ENCODE measurements at places on chromosomes 3 and 15.

DNA sequence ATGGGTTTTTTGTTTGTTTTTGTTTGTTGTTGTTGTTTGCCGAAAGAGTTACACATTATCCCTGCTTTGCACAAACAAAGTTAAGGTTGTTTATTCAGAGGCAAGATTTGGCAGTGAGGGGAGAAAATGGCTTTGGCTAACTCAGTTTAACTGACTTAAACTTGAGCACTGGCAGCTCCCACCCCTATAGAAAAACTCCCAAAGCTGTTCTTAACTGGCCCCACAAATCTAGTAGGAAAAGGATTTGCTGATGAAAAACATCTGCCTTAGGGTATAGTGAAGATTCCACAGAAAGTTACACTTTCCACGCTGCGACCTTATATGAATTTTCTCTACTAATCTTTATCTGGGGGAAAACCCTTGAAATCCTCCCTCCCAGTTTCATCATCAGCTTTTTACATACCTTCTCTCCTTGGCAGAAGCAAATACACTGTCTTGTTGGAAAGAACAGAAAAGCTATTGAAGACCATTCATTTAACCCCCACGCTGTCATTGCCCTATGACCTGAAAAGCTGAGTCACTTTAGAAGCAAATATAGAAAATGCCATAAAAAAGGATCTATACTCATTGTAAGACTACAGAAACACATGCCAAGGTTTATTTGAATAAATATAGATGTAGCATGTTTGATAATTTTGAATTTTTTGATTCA, 551.7 kb downstream of the NR2F2 start:
- no peak for DNase-seq

- DNase-seq, result no peak
Observed at GRCh38 chr15:43519196-43519595, 1.8 kb downstream of the MAP1A start.

DNA sequence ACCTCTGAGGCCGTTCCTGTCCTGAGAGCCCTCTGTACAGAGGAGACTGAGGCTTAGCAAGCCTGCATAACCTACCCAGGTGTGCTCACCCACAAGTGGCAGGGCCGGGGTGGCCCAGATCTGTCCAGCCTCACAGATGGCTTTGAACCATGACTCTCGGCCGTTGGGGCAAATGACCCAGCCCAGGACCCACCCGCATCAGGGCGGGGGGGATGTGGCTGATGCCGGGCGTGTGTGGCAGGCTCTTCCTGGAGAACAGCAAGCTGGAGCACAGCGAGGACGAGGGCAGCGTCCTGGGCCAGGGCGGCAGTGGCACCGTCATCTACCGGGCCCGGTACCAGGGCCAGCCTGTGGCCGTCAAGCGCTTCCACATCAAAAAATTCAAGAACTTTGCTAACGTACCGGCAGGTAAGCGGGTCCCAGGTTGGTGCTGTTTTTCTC, 133.5 kb downstream of the LRRK1 start:
- no peak for DNase-seq

GRCh38 chr3:134381831-134382442, 7.7 kb upstream of the AMOTL2 start:
- no peak for DNase-seq

- DNase-seq, result no peak
Observed at GRCh38 chr3:65526656-65527055, 512.1 kb downstream of the MAGI1 start.

DNA sequence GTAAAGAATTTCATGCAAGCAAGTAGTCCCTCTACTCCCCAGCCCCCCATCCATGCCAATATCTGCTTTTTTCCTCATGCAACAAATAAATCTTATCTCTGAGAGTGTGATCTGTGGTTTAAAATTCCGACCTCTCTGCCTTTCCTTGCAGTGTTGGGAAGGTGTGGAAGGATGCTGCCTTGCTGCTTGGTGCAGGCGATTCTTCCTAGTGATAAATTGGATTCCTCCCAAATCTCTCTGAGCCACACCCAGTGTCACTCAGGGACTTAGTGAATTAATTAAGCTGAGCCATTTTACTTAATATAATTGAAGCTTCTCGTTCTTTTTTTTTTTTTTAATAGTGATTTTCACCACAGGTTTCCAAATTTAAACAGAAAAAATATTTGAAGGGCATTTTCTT, 3.4 kb downstream of the GAP43 start:
- no peak for DNase-seq

- peak; percentile 92 for DNase-seq
Observed at GRCh38 chr3:52231502-52232278, 6.2 kb upstream of the TLR9 start.

GRCh38 chr3:120419797-120420196, 31.0 kb downstream of the FSTL1 start:
- DNase-seq, result no peak

GRCh38 chr3:183427196-183427875, 1.1 kb downstream of the MCF2L2 start:
- no peak for DNase-seq

GRCh38 chr3:69806735-69807438, 67.6 kb downstream of the MITF start:
- no peak for DNase-seq

GRCh38 chr3:60220768-60221167, 1030.5 kb downstream of the FHIT start:
- no peak for DNase-seq

- no peak for DNase-seq
Observed at GRCh38 chr15:83378921-83379578, 68.1 kb upstream of the SH3GL3 start.

DNA sequence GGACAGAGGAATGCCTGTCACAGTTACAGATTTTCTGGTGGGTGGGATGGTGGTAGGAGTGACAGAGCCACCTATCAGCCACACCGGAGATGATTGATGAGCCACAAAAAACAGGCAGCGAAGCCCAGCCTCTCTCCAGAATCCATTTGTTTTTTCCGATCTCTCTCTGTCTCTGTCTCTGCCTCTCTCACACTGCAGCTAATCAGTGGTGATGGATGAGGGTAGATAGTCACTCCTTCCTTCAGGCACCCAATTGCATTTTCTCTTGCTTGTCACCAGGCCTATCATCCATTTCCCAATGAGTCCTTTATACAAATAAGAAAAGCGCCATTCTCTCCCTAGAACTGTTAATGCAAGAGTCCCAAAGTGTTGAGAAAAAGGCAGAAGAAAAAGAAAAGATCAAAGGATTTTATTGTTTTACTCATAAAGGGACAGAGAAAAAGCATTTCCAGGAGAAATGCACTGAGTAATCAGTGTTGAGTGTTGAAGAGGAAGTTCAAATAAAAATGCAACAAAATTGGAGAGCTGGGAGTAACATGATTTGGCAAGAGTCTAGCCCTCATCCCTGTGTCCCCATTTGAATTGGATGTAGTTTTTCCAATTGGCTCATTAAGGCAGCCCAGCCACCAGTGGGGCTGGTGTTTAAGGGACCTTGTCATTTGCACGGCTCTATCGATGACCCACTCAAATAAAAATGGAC, 1089.3 kb downstream of the TUSC7 start:
- no peak for DNase-seq

DNA sequence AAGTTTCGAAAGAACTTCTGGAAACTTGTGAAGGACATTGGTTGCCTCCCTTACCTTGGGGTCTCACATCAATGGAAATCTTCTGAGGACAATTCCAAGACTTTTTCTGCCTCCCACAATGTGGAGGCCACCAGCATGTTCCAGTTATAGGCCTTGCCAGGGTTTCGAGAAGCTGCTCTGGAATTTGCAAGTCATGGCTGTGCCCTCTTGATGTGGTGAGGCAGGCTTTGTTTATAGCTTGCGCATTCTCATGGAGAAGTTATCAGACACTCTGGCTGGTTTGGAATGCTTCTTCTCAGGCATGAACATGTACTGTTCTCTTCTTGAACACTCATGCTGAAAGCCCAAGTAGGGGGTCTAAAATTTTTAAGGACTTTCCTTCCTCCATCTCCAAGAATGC, 4.1 kb downstream of the CXCR6 start:
- no peak for DNase-seq

- no peak for DNase-seq
Observed at GRCh38 chr15:26736502-26737248, 36.2 kb downstream of the GABRB3 start.

- no peak for DNase-seq
Observed at GRCh38 chr3:117547956-117548550, 838.5 kb downstream of the TUSC7 start.

- no peak for DNase-seq
Observed at GRCh38 chr3:122587572-122587971, 10.1 kb downstream of the PARP15 start.

GRCh38 chr3:38826001-38826400, 10.0 kb upstream of the SCN10A start:
- no peak for DNase-seq

DNA sequence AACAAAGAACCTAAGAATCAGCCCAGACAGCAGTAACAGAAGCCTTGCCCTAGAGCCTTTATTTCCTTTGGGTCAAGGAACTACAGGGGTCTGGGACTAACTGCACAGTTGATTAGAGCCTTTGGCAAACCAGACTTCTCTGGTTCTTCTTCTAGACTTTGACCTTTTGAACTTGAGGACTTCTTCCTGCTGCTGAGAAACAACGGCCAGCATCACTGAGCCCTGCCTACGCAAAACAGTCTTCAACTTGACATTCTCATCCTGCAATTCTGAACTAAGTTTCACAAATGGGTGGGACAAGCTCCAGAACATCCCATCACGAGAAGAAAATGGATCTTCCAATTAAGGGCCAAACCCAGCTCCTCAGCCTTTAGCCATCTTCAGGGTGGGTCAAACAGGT, 31.4 kb downstream of the CMTM6 start:
- DNase-seq, result no peak

DNA sequence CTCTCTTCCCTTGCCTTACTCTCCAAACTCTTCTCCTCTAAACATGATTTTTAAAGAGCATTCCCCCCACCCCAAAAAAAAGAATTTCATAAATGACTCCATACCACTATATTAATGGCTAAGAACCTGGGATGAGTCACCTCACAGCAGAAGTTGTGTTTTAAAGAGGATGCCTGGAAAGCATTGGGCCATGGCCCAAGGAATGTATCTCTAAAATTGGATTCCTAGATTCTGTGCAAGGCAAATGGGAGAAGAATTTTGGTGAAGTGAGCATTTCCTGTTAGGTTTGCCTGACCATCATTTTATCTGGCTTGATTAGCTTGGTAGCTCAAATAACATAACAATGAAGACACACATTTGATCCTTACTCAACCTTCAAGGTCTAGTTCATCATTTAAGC, 251.4 kb downstream of the NR1D2 start:
- no peak for DNase-seq

- no peak for DNase-seq
Observed at GRCh38 chr3:57281715-57282114, 10.8 kb downstream of the ASB14 start.

- DNase-seq, result no peak
Observed at GRCh38 chr3:120741837-120742197, 499 bp downstream of the RABL3 start.

- no peak for DNase-seq
Observed at GRCh38 chr15:89004726-89005030, 83.6 kb upstream of the ABHD2 start.

DNA sequence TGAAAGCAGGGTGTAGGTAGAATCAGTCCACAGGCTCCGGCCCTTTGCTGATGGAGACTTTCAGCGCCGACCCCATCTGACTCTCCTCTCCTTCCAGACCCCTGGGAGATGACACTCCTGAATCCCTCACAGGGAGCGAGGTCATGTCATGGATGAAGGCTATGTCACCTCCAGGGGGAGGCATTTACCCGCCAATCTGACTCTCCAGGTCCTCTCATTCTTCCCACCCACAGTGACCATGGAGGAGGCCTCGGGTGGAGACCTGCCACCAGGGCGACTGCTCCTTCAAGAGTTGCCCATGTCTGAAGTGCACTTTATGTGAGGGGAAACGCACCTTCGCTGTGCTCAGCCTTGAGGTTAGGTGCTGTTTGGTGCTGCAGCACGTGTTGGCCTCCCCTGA, 112.7 kb downstream of the KLF13 start:
- DNase-seq, result no peak

Measured in stimulated activated CD4-positive, alpha-beta T cell treated with anti-CD3 and anti-CD28 coated beads, Interleukin-1b, Interleukin-23, amount 100 ng/mL, for 1 hour (primary cell).